ENCODE measurements at places on chromosomes 1 and 21. TPM values are rescaled to one million over a fixed set of nuclear protein-coding genes. Genes with fewer than 3 reads are reported as not detected.

The PTPN7 gene
- 1.2 TPM for polyA plus RNA-seq

The IL12RB2 gene
- 0.82 TPM for polyA plus RNA-seq

The PDZK1IP1 gene
- polyA plus RNA-seq = 0.44 TPM

The RHD gene
- polyA plus RNA-seq = 1.9 TPM

The EDARADD gene
- 4.8 TPM for polyA plus RNA-seq

The DEGS1 gene
- polyA plus RNA-seq = 57.4 TPM

The SPRR2D gene
- not detected for polyA plus RNA-seq

All from right lung (tissue), 10 donors.